ENCODE measurements at places on chromosomes 7 and 10.

DNA sequence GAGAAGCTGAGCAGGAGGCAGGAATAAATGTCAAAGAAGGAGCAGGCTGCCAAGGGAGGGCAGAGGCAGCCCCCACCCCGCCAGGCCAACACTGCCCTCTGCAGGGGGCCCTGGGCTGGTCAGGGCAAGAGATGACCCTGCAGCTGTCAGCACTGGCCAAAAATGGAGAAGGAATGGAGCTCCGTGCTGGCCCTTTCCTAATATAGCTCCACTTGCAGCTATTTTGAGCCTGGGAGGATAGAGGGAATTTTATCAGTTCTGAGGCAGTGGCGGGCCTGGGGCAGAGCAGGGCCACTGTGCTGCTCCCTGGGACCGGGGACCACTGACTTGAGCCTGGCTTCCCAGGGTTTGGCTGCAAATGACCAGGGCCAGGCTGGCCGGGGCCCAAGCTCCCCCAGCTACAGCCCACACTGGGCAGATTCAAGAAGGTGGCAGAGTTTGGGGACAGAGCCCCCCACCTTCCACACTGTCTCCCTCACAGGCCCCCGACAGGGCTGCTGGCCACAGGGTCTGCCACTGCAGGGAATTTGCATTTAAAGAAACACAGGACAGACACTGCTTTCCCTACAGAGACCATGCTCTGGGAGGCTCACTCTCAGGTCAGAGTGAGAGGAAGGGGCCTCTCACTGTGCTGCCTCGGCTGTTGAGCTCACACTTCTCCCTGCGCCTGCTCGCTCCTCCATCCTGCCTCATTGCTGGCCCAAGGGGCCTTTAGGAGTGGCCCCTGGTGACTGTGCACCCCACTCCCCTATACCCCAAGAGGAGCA is 16.2 kb downstream of the LDB3 start:
- DNase-seq = no peak

DNA sequence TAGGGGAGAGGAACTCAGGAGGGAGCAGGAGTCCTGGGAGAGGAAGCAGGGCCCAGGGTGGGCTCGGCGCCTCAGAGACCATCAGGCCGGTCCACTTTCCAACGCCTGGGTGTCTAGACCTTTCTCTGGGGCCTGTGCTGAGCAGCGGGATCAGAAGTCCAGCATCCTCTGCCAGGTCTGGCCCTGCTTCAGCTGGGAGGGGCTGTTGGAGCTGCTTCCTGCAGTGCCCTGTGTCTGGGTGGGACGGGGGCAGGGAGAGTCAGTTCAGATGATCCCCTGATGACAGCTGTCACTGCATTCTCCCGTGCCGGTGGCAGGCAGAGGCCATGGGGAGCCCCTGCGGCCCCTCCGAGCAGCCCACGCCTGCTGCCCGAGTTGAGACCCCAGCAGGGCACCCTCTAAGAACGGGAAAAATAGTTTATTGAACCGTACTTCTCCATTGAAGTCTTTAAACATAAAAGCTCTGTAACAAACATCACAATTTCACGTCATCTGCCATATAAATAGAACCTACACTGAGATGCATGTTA is 23.3 kb downstream of the AP5Z1 start:
- no peak for DNase-seq

- no peak for DNase-seq
These were observed 163.7 kb downstream of the BAMBI start for GRCh38 chr10:28840971-28841370.

DNA sequence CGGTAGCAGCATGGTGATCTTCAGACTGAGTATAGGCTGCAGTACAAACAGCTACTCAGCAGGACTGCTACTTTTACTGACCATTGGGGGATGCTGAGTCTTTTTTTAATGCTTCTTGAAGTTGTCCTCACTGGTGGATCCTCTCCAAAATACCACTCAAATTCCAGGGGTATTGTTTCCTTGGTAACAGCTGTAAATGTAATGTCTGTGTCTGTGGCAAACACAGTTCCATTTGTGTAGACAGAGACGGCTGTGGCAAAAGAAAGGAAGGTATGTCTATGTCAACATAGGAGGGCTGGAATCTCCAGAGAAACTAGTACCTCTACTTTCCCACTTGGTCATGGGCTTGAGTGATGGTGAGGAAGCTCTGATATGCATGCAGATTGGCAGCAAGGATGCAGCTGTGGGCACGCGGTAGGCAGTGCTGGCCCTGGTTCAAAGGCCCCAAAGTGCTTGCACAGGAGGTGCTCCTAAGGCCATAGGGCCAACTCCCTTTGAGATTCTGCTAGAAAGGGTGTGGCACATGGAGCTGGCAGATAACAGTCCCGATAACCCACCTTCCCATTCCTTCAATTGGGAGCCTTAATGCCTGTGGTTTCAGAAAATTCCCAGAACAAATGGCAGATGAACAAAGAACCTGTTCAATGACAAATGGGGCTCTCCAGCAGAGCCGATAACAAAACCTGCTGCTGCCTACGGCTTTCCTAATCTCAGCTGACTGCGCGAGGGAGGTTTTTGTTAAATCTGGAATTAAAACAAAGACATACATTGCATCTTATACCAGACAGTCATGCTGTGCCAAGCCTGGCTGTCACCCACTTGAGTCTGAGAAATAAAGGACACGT is 43.0 kb downstream of the PKD1L1 start:
- no peak for DNase-seq

DNA sequence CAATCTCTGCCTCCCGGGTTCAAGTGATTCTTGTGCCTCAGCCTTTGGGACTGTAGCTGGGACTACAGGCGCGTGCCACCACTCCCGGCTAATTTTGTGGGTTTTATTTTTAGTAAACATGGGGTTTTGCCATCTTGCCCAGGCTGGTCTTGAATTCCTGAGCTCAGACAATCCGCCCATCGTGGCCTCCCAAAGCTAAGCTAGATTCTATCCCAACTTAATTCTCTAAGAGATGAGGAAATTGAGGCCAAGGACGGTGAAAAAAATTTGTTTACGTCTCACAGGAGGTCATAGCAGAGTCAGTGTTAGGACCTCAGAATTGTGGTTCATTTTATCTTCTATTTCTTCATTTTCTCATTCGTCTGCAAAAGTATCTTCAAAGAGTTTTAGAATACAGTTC is 6.1 kb downstream of the CCAR1 start:
- DNase-seq = no peak

- no peak for DNase-seq
These were observed 182.1 kb downstream of the CHCHD3 start for GRCh38 chr7:132899833-132900232.

- DNase-seq = no peak
These were observed 22.5 kb downstream of the ZEB1 start for GRCh38 chr10:31341552-31341951.

- DNase-seq = no peak
These were observed 585.9 kb downstream of the PTPRN2 start for GRCh38 chr7:158001621-158002320.
